ENCODE measurements at places on chromosomes 5 and 9.

DNA sequence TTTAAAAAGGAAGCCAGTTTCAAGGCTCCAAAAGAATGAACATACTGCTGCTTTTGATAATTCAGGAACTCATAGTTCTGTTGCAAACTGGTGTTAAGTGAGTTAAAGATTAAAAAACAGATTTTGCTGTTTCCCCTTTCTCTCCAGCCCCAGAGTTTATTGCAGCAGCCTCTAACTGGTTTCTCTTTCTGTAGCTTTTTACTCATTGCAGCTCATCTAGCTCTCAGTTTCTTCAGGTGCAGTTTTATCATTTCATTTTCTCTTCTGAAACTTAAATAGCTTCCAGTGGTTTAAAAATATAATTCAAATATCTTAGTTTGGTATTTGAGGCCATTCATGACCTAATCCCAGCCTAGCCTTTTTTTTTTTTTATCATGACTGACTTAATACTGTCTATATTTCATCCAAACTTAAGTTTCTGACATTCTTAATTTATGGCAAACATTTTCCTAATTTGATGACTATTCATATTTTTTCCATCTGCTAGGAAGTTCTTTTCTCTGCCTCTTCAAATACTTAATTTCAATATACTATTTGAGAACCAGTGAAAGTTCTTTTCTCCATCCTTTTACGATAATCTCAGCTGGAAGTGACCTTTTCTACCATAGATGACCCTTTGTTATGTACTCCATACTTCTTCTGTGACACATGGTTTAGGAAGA is 252.7 kb upstream of the GRIA1 start:
- DNase-seq: no peak

DNA sequence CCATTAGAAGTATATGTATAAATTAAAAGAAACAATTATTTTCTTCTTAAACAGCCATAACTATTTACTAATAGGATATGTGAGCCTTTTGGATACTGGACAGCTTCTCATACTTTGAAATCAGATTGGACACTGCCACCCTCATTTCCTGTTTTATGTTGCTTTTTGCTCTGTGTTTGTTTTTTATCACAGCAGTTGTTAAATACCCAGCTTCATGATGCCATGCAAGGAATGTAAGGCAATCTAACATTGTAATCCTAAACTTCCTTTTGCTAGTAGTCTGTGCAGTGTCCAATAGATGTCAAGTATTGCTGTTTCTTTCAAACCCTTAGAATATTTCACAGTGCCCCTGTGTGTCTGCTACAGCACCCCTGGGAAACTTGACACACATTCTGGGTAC is 56.2 kb downstream of the CNTLN start:
- no peak for DNase-seq

DNA sequence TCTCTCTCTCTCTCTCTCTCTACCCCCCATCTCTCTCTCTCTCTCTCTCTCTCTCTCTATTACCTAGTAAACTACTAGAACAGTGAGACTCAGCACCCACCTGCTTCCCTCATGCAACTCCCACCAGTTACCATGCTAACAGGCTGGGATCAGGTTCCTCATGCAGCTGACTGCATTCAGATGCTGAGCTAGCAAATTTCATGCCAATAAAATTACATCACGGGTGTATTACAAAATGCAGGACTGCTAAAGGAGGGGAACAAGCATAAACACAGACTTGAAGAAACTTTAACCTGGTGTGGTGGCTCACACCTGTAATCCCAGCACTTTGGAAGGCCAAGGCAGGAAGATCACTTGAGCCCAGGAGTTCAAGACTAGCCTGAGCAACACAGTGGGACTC is 76.0 kb downstream of the CEMIP2 start:
- no peak for DNase-seq

DNA sequence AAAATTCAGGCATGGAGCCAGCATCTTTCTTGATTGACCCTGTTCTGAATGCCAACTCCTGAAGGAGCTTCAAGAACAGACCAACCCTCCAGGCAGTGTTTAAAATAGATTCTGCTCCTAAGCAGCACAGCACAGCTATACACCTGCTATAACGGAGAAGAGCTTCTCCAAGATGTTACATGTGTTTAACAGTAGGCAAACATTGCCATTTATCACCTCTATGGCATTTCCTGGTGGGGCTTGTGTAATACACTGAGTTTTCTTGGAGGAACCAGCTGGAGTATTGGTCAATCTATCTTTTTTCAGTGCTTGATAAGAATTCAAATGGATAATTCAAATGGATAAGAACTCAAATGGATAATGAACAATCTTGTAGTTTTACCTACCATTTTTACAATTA is 615.1 kb downstream of the CDH12 start:
- no peak for DNase-seq

- DNase-seq: no peak
These were observed 488.1 kb downstream of the IRX1 start for GRCh38 chr5:4083591-4084337.

DNA sequence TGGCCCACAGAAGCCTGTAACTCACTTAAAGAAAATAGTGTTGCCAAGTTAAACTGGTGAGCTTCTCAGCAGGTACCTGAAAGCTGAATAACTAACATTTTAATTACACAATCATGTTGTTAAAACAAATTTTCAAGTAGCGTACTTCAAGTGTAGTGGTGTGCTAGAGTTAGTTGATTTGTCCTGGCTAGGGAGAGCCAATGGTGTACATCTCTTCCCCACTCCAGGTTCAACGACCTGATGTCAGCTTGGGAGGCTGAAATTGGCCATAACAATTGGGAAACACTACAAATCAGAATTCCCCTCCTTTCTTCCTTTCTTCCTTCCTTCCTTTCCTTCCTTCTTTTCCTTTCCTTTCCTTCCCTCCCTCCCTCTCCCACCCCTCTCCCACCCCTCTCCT is 295.3 kb upstream of the SLC24A2 start:
- DNase-seq: no peak

DNA sequence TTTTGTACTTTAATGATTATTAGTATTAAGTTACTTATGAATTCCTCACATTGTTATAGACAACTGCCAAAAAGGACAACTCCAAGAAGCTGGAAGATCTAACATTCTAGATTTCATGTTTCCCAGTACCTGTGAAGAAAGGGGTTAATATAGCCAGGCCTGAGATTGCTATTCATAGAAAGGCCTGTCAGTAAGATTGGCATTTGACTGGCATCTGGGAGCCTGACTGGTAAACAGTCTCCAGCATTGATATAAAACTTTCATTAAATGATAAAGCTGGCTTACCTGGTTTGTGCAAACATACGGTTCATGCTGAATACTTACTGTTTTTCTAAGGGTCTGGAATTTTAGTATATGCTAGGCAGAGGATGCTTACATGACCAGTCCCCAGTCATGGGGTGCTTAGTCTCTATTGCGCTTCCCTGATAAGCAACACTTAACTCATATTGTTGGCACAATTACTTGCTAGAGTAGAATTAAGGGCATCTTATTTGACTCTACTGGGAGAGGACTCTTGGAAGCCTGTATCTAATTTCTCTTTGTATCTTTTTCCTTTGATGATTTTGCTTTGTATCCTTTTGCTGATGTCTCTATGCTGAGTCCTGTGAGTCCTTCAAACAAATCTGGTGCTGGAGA is 340.4 kb upstream of the SEMA6A start:
- no peak for DNase-seq

GRCh38 chr5:56737951-56738606 is 77.3 kb upstream of the MAP3K1 start:
- no peak for DNase-seq

DNA sequence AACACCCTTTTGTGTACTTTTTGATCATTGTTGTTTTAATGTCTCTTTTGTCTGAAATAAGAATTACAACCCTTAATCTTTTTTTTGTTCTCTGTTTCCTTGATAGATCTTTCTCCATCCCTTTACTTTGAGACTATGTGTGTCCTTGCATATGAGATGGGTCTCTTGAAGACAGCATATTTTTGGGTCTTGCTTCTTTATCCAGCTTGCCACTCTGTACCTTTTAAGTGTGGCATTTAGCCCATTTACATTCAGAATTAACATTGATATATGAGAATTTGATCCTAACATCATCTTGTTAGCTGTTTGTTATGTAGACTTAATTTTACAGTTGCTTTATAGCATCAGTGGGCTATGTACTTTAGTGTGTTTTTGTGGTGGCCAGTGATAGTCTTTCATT is 382.5 kb downstream of the MED10 start:
- DNase-seq: no peak

- no peak for DNase-seq
These were observed 2209.2 kb downstream of the MAT2B start for GRCh38 chr5:165714598-165714997.

DNA sequence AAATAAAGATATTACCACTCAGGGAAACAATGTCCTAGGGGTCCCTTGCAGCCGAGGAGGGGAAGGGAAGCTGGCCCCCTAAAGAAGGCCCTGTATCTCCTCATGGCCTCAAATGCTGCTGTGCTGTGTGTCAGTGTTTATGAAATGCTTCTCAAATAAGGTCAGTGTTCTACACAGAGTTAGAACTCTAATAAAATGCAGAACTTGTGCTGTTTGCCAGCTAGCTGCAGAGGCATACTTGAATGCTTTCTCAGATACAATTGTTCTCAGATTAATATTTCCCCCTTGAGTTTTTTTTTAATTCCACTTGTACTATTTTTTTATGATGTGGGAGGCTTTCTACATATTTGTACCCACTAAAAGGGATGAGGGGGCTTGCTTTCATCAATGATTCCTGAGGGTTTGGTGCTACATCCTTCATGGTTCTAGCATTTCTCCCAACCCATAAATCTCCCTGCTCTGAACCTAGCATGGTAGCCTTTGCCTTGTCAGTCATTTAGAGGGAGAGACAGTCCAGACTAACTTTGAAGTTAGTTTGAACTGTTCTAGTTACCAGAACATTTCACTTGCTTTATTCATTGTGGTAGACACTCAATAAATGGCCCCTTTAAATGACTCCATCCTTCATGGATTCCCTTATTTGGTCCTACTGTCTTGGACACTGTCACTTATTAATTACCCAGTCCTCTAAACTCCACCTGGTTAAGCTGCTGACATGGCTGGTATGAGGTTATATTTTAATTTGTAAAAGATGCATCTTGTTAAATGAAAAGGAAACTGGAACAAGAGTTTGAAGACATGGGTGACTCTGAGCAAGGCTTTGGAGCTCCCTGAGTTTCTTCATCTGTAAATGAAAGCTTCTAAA is 12.6 kb downstream of the SLIT3 start:
- no peak for DNase-seq

- DNase-seq: no peak
These were observed 76.8 kb upstream of the RANBP3L start for GRCh38 chr5:36378551-36378950.

DNA sequence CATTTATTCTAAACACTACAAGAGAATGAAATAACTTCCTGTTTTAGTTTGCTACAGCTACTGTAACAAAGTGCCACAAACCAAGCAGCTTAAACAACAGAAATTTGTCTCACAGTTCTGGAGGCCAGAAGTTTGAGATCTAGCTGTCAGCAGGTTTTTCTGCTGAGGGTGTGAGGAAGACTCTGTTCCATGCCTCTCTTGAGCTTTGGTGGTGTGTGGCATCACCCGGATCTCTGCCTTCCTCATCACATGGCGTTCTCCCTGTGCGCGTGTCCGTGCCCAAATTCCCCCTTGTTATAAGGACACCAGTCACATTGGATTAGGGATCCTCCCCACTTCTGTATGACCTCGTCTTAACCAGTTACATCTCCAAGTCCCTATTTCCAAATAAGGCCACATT is 97.7 kb downstream of the CFAP95 start:
- no peak for DNase-seq

- DNase-seq: no peak
These were observed 7.4 kb upstream of the SHC3 start for GRCh38 chr9:89185980-89186379.

GRCh38 chr5:96687812-96688453 is 25.8 kb downstream of the CAST start:
- no peak for DNase-seq

DNA sequence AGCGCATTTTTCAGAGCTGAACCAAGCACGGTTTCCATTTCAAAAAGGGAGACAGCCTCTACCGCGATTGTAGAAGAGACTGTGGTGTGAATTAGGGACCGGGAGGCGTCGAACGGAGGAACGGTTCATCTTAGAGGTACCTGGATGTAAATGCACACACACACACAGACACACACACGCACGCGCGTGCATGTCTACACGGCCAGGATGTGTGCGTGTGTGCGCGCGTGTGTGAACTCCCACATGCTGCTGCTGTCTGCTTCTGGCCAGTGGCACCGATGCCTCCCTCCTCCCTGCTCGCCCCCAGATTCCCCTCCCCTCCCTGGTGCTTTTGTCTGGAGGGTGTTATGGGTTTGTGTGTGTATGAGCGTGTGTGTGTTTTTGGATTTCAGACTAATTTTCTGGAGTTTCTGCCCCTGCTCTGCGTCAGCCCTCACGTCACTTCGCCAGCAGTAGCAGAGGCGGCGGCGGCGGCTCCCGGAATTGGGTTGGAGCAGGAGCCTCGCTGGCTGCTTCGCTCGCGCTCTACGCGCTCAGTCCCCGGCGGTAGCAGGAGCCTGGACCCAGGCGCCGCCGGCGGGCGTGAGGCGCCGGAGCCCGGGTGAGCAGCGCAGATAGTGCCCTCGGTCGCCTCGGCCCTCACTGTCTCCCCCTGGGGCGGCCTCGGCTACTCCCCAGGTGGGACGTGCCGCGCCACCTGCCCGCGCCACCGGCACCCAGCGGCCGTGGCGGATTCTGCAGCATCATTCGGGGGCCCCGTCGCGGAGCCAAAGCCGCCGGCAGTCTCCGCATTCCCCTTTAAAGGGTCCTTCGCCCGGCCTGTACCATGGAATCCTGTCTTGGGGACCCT is at the start of gene NTRK2:
TSS of gene NTRK2 (plus strand) at position 442 of the 850 bp plus-strand sequence. CDS start 1,020 bp downstream, outside the sequence.
- DNase-seq: no peak

GRCh38 chr9:127139775-127140174 is 17.3 kb upstream of the ANGPTL2 start:
- no peak for DNase-seq

All from stimulated activated CD4-positive, alpha-beta T cell treated with anti-CD3 and anti-CD28 coated beads, Interleukin-4, amount 100 ng/mL, for 1 hour (primary cell).